ENCODE measurements at places on chromosomes 4 and X.

DNA sequence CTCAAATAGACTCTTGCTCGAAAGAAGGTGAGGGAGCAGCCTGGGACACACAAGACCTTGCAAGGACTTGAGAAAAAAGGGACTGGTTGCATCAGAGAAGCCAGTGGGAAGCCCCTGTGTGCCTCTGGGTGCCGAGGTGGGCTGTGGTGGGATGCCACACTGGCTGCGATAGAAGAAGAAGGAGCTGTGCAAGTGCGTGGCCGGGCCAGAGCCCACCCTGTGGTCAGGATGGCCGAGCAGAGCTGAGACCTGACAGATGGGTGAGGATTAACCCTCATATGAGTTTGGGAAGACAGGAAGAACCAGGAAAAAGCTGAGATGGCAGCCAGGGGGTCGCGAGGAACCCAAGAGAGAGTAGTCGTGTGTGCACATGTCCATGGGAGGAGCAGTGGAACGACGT lies 44.6 kb upstream of the HGFAC start:
- no peak for DNase-seq

GRCh38 chr4:139221687-139222086 lies 44.7 kb upstream of the ELF2 start:
- DNase-seq, result no peak

GRCh38 chr4:32417113-32417704 lies 1697.0 kb downstream of the PCDH7 start:
- no peak for DNase-seq

GRCh38 chrX:48676893-48677270 lies 6.7 kb upstream of the WAS start:
- DNase-seq, result no peak

GRCh38 chr4:159296061-159296460 lies 193.2 kb downstream of the RAPGEF2 start:
- DNase-seq, result peak; percentile 51

GRCh38 chrX:114134465-114134864 lies 449.4 kb upstream of the HTR2C start:
- DNase-seq, result no peak

GRCh38 chr4:47493238-47494123 lies 8.4 kb downstream of the ATP10D start:
- no peak for DNase-seq

GRCh38 chr4:138672393-138672976 lies 343.1 kb upstream of the NOCT start:
- no peak for DNase-seq

DNA sequence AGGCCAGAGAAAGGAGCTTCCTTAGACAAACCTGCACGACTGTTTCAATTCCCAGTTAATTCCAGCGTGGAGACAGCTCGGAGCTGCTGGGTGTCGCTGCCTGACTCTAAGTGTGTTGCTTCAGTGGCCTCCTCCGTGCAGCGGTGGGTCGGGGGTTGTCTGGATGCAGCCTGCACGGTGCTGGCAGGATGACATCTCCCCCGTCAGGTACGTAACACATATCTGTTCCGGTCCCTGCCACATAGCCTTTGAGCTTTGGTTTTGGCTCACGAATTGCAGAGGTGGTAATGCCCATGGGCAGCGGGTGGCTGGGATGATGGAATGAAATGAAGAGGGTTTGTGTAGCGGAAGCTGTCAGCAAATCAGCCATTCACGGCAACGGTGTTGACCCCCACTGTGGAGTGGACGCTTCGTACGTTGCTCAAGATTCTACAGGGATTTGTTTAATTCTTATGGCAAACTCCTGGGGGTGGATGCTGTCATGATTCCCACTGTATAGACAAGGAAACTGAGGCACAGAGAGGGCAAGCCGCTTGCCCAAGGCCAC lies 33.7 kb upstream of the HMX1 start:
- no peak for DNase-seq

GRCh38 chr4:146834263-146835034 lies 111.2 kb downstream of the TTC29 start:
- no peak for DNase-seq

DNA sequence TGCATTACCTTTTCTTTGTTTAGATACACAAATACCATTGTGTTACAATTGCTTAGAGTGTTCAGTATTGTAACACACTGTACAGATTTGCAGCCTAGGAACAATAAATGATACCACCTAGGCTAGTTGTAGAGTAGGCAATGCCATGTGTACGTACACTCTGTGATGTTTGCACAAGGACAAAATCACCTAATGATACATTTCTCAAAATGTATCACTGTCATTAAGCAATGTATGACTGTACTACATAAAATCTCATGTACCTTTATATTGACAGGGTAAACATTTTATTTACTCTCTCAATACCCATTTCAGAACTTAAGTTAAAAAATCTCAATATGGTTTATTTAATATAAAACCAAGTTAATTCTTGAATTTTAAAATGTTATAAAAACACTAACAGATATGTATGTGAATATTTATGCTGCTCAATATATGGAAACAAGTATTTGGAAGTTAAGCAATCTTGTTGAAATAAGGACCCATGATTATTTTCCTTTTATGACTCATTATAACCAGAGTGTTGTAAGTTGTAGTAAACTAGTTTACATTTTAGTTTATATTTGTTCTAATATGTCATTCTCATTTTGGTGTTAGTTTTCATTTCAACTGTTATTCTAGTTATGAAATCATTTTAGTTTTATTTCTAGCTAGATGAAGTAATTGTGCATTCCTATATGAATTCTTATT lies 409.2 kb downstream of the TLL1 start:
- no peak for DNase-seq

- DNase-seq, result no peak
These were observed 57.0 kb upstream of the ARSJ start for GRCh38 chr4:114036426-114036825.

GRCh38 chr4:189507060-189507459 lies 433.6 kb upstream of the FRG1 start:
- no peak for DNase-seq

GRCh38 chrX:13219991-13220764 lies 99.7 kb downstream of the ATXN3L start:
- no peak for DNase-seq

DNA sequence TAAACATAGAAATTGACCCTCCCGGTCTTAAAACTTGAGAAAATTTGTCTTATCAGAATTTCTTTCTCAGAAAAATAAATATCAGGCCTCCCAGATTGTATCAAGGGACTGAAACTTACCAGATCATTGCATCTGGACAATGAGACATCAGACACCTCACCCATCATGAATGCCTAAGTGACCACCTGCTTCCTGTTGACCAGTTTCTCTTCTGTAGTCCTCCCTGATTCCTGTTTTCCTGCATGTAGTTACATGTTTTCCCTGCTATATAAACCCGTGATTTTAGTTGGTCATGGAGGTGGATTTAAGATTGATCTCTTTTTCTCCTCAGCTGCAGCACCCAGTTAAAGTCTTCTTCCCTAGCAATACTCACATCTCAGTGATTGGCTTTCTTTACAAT lies 548.1 kb downstream of the PPP4R3C start:
- DNase-seq, result peak; percentile 73

DNA sequence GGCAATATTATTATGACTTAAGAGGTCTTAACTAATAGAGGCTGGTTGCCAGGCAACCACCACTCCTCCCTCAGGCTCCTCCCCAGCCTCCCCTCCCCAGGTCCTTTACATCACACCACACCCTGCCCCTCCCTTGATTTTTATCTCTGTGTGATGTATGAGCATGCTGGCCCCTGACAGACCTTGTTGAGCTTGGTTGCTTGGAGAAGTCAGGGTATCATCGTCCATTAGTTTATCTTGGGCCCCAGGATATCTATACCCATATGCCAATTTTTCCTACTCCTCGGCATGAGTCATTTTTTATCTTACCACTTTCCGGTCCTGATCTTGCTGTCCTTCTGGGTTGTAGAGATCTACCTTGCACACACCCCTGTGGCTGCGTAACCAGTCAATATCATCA lies 2.5 kb downstream of the AKAP4 start:
- DNase-seq, result no peak

GRCh38 chrX:25156323-25156722 lies 140.6 kb upstream of the ARX start:
- no peak for DNase-seq

DNA sequence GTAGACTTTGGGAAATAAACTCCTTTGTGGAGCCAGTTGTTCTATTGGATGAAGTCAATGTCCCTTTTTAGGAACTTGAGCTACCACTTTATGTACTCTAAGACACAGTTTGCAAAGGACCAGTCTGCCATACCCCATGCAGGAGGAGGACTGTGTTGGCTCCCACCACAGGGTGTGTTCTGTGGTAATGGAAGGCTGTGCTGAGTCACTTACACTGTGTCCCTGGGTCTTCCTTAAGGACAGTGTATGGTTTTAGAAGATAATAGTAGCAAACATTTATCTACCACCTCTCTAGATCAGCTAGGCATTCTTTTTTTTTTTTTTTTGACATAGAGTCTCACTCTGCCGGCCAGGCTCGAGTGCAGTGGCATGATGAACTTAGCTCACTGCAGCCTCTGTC lies 184.0 kb upstream of the PGRMC2 start:
- DNase-seq, result no peak

- peak; percentile 44 for DNase-seq
These were observed 32.9 kb downstream of the HTT-AS start for GRCh38 chr4:3041192-3042142.

- no peak for DNase-seq
These were observed 41.1 kb upstream of the TMEM184C start for GRCh38 chr4:147576084-147576483.

DNA sequence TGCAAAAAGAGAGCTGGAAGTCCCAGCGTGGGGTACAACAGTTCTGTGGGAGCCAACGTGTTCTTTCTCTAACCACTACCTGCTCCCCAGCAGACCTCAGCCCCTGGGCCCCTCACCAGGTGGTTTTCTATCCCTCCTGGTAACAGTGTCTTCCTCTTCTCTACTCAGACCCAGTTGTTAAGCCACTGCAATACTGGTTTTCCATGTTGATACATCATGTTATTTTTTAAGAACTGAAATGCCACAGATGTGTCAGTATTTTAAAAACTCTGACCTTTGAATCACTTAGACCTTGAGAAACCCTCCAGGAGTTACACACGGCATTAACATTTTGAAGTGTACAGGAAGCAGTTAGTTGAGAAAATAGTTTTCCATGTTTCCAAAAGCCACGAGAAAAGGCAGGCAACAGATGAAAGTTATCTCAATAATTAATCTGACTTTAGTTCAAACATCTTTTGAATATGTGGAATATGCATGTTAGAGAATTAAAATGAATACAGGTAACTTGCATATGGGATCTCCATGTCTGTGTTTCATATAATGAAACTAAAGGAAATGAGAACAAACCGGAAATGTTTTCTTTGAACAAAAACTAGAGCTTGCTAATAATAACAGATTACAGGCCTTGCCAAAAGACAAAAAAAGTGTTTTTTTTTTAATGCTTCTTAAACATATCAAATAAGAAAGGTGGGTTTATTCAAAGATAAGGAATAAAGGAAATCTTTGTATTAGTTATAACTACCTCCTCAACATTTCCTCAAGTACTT lies 108.8 kb downstream of the ZNF827 start:
- peak; percentile 69 for DNase-seq

DNA sequence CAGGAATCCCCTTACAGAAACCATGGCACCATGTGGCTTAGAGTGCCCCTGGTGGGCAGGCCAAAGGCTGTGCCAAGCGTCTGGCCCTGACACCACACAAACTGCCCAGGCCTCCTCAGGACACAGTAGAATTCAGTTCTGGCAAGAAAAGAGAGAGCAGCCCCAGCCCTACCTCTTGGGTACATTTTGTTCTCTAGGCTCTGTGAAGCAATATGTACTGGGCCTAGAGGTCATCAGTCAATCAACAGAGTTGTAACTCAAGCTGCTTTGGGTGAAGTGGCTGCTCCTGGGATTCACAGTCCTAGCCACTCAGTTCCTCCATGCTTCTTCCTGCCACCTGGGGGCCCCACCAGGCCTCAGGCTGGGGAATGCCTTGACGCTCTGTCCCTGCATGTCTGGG lies 158.1 kb upstream of the MAMLD1 start:
- no peak for DNase-seq
